ENCODE measurements at places on chromosomes 4 and X.

DNA sequence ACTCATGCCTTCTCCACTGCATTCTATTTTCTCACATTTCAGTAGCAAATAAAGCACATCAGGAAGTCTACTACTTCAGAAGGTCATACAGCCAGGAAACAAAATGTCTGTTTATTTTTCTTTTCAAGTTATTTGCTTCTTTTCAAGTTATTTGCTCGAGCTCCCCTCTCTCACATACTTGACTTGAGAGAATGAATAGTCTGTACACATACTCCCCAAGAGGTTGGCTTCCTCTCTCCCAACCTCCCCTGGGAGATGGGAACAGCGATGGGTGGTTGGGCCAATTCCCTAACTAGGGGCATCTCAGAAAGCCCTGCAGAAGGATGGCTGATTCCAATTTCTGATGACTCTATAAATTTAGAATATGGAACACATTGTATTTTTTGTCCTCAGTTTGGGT, 64.7 kb upstream of the PTPN13 start:
- no peak for DNase-seq

- no peak for DNase-seq
Measured at GRCh38 chr4:152392079-152392478, 143.8 kb downstream of the FBXW7 start.

- no peak for DNase-seq
Measured at GRCh38 chr4:174697896-174698295, 131.2 kb downstream of the GLRA3 start.

GRCh38 chr4:118772767-118773428, 63.0 kb downstream of the SEC24D start:
- DNase-seq, result no peak

DNA sequence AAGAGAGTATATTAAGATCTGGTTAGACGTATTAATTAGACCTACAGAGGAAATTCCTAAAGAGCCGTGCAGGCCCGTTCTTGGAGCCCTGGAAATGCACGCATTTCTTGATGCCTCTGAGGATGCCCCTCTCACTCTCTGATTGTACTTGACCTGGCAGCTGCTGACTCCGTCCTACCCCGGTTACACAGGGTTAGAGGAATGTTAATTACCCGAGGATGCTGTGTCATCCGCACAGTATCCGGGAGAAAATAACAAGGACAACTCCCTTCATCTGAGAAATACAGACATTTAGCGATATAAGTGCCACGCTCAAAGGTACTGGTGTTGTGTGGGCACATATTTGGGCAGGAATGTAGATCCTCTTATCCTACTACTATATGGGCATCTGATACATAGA, 404.6 kb upstream of the FAT1 start:
- no peak for DNase-seq

DNA sequence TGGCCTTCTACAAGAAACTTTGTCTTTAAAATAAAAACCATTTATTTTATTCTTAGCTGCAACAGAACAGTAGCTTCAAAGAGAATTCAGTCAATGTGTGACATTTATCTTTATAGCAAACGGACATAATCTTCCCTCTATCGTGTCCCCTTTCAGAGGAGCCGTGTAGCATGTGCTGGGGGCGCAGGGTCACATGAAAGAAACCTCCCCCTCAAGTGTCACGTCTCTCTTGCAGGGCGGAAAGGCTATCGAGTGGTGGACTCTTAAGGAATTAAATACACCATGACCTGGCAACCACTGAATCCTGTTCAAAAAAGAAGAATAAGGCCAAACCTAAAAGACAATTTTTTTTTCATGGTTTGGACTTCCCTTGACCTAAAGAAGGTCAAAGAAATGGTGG, 40.2 kb downstream of the ZNF827 start:
- DNase-seq, result no peak

DNA sequence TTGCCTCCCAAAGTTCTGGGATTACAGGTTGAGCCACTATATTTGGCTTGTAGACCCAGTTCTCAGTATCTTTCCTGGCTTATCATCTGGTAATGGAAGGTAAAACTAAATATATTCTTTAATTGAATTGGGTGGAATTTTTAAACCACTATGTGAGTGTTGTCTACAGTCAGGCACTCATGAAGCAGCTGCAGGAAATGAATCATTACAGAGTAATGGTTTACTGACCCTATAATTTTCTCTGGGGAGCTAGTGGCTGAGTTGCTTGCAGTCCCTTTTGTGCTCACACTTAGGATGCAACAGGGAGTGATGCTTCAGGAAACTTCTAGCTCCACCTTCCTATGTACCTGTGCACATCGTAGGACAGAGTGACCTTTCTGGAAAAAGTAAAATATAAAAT, 4.1 kb upstream of the UGT2B7 start:
- DNase-seq, result no peak

DNA sequence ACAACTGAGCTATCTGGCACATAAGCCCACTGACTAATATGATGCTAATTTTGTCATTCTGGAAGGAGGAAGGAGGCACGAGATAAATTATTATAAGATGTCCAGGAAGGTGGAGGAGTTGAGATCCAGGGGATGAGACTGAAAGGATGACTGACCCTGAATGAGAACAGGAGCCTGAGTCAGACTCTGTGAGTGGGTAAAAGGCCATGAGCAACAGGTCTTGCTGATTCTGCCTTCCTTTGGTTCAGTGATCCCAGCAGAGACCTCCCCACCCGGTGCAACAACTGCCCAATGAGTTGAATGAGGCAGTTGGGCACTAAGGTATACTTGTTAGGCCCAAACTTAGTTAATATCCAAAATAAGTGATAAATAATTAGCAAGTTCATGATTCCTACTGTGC, 238.1 kb upstream of the GPC4 start:
- no peak for DNase-seq

DNA sequence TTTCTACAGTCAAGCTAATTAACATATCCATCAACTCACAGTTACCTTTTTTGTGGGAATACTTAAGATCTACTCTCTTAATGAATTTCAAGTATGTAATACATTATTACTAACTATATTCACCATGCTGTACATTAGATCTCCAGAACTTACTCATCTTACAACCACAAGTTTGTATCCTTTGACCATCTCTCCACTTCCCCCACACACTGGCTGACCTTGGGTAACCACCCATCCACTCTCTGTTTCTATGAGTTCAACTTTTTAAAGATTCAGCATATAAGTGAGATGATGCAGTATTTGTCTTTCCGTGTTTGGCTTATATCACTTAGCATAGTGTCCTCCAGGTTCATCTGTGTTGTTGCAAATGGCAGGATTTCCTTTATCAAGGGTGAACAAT, 30.5 kb upstream of the MAGED1 start:
- DNase-seq, result no peak

DNA sequence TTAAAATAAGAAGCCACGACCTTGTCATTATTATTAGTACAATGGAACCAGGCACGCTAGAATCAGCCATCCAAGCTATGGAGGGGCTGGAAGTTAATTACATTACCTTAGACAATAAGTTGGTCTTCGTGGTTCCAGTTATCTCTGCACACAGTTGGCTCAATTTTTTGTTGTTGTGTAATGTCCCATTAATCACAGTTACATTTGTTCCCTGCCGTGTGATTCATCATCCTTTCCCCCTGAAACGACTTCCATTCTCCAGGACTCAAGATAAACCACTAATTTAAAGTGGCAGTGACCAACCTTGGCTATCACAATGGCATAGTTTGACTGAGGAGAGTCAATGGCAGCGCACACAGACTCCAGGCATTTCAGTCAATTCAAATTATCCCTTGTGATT, 905.0 kb downstream of the RAB28 start:
- no peak for DNase-seq

DNA sequence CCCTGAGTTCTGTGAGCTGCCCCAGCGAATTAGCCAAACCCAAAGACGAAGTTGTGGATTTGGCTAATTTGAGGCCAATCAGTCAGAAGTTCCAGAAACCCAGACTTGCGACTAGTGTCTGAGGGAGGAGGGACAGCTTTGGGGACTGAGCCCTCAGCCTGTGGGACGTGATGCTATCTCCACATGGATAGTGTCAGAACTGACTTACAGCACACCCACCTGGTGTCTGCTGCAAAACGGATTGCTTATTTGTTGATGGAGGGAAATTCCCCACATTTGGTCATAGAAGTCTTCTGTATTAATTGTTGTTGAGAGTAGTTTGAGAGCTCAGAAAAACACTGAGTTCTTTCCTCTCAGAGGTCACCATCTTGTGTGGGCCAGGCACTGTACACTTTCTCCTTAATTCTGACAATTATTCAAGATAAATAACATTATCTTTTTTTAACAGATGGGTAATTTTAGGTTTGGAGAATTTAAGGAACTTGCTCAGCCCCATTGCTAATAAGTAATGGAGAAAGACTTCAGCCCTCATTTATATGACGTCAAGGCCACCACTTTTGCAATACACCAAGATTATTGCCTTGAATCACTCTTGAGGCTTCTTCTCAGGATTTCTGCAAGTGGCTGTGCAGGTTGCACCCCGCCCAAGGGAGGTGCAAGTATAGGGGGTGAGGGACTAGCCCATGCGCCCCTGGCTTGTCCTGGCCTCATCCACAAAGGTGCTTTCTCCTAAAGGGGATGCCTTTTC, 16.7 kb downstream of the CLRN2 start:
- DNase-seq, result no peak

- no peak for DNase-seq
Measured at GRCh38 chr4:10461850-10462400, 4.7 kb upstream of the ZNF518B start.

DNA sequence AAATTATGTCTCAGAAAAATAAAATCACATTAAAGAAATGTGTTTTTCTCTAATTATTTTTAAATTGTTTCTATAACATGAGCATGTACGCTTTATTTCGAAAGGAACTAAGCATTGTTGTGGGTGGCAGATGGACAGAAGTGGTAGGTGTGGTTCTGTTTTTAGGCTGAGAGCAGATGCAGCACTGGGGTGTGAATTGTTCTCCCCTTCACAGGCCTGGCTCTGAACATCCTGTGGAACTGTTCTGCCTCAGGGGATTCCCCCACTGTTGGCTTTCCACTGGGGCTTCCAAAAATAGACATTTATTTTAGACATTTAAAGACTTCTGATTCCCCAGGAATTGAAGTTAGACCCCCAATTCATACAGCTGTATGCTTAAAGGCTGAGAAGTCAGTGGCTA, 41.9 kb upstream of the PDHA2 start:
- DNase-seq, result no peak

- no peak for DNase-seq
Measured at GRCh38 chr4:91990726-91991125, 313.0 kb upstream of the GRID2 start.

DNA sequence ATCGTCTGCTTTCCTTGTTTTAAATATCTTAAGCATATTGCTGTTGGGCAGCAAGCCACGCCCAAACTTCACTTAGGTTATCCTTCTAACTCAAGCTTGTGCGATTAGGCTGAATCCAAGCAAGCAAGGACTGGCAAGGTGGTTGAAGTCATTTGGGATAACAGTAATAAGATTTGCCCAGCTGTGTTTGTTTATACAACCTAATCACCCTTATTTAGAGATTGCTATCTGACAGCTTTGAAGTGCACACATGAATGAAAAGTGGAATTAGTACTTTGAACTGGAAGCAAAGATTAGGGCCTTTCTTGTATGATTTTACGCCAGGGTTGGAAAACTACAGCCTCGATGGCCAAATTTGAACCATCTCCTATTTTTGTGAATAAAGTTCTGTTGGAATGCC, 182.1 kb downstream of the ASB9 start:
- DNase-seq, result no peak

DNA sequence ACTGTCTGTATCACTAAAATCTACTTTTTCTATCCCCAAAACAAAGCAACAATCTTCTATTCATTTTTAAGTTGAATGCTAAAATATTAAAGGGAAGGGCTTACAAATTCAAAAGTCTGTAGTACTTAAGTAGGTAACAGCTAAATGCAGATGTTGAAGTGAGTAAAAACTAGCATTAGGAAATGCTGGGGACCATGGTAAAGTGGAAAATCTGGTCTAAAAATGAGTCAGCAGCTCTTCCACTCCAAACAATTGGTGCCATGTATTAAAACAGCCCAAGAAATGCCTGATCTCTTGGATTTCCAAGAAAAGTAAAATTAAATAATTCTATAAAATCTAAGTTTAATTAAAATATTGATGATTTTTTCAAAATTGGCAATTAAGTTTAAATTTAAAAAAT, 73.3 kb upstream of the PPP3CA start:
- no peak for DNase-seq

DNA sequence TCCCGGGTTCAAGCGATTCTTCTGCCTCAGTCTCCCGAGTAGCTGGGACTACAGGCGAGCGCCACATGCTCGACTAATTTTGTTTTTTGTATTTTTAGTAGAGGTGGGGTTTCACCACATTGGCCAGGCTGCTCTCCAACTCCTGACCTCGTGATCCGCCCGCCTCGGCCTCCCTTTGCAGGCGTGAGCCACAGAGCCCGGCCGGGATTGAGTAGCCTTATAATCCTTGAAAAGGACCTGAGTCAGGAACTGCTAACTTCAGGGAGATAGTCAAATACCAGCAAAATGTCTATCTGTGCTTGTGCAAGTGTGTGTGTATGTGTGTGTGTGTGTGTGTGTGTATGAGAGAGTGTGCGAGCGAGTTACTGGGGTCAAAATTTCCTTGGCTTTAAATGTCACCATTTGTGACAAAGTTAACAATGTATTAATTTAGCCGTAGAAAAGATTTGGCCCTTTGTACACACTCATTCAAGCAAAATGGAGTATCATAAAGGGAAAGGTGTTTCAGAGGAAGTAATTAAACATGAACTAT, 1.8 kb upstream of the KDM6A start:
- DNase-seq, result no peak

- no peak for DNase-seq
Measured at GRCh38 chr4:159498446-159499115, 395.7 kb downstream of the RAPGEF2 start.

- peak; percentile 31 for DNase-seq
Measured at GRCh38 chrX:132292793-132293192, 73.5 kb upstream of the RAP2C start.

DNA sequence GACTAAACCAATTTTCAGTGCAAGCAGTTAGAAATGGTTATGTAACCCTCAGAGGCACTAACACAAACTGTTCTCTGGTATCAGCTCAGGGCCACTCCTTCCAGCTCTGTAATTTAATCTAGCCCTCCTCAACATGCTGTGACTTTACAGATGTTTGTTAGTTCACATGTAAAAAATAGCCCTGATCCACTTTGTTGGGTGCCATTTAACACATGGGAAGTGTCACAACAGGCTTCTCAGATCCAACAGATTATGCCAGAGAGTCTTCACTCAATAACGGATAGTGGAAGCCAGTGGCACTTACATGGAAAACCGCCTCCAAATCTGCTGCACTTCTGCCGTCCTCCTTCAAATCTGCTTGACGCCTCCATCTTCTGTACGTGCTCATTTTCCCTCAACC, 51.6 kb downstream of the ATP8A1 start:
- DNase-seq, result peak; percentile 62

DNA sequence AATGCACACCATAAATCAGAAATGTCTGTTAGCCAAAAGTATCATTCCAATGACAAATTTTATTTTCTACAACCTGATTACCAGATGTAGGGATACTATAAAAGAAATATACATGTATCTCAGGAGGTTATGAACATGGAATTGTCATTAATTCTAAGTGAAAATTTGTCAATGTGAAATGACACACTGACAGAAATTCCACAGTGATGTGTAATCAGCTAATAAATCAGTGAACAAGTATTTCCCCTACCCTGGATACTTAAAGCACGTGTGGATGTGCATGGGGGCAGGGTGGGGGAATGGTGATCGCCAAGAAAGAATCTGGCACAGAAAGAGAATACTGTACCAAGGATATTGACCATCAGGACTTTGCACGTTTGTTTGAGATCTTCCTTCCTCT, 123.6 kb downstream of the SH3RF1 start:
- no peak for DNase-seq
